HuH-7.5 (cell line): ENCODE measurements at places on chromosomes 1 and 21.
A peak's percentile ranks its signal among the peaks of the same experiment; 100 is the strongest.

DNA sequence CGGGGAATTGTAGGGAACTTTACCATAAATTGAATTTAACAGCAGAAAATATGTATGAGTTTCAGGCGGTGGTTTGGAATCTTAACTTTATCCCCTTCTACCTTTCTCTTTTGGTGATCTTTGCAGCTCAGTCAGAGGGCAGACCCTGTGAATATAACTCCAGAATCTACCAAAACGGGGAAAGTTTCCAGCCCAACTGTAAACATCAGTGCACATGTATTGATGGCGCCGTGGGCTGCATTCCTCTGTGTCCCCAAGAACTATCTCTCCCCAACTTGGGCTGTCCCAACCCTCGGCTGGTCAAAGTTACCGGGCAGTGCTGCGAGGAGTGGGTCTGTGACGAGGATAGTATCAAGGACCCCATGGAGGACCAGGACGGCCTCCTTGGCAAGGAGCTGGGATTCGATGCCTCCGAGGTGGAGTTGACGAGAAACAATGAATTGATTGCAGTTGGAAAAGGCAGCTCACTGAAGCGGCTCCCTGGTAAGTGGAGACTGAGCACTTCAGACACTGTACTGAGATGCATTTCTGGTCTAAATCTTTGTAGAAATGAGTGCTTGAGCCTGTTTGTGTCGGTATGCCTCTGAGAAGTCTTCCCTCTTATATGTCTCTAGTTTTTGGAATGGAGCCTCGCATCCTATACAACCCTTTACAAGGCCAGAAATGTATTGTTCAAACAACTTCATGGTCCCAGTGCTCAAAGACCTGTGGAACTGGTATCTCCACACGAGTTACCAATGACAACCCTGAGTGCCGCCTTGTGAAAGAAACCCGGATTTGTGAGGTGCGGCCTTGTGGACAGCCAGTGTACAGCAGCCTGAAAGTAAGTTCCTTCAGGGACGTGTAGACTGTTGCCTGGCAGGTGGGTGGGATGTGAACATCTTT lies 1.5 kb downstream of the CCN1 start:
- peak; percentile 59 for DNase-seq

GRCh38 chr1:183942933-183943693 lies 94.4 kb downstream of the COLGALT2 start:
- DNase-seq, result no peak

DNA sequence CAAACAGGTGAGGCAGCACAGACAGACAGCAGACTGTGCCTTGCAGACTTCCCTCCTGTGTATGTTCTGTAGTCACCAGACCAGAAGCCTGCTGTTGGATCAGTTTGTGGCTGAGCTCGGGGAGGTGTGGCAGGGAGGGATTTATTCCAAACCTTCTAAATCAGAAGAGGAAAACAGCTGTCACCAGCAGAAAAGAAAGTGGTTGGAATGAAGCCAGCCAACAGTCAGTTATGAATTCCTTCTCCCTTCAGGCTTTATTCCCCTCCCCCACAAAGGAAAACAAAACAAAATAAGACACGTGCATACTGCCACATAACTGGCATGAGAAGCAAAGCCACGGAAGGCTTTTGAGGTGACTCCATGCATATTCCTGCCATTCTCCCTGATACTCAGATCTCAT lies 19.0 kb upstream of the PIGV start:
- no peak for DNase-seq

GRCh38 chr1:13830616-13831280 lies 130.8 kb downstream of the PRDM2 start:
- DNase-seq, result no peak

DNA sequence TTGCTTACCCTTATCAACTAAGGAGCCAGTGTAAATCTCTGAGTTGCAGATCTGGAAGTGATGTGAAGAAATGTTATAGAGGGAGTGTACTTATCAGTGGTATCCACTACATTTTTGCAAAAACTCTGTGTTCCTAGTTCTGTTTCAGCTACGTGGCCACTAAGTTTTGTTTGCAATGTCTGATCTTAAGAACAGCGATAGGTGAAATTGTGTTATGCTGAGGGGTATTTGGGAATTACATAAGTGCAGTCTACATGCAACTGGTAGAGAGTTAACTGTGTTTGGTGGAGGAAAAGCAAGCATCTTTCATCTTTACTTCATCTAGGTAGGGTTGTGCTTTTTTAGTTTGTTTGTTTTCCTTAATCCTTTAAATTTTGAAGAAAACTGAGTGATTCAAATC lies 198.8 kb upstream of the SGIP1 start:
- DNase-seq, result no peak

- DNase-seq, result no peak
Measured at GRCh38 chr1:36919491-36920145, 114.7 kb downstream of the GRIK3 start.

DNA sequence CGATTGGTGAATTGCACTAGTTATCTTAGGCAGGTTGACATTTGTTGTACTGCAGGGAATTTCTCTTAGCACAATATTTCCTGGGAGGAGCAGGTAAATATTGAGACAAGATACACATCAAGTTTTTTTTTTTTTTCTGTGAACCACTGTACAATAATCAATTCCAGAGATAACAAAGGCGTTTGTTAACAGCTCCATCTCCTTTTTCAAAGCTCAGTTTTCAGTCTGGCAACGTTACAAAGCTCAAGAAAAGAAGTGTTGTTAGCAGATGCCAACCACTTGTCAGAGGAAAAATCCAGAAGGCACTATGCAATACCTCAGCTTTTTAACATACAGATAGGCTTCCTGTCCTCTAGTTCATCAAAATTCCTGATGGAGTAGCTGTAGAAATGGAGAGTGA lies 40.9 kb upstream of the DAB1 start:
- no peak for DNase-seq

DNA sequence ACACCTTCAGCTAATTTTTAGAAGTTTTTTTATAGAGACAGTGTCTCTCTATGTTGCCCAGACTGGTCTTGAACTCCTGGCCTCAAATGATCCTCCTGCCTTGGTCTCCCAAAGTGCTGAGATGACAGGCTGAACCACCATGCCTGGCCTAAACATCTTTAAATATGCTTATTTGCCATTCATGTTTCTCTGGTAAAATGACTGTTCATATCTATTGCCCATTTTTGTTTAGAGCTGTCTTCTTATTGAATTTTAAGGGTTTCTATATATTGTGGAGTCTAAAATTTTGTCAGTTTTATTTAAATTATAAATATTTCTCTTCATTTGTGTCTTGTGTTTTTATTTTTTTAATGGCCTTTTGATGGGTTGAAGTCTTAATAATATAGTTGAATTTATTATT lies 3.0 kb upstream of the PM20D1 start:
- DNase-seq, result no peak

GRCh38 chr1:212718499-212718898 lies 18.9 kb upstream of the BATF3 start:
- DNase-seq, result no peak

GRCh38 chr21:35244514-35244913 lies 195.4 kb upstream of the RUNX1 start:
- DNase-seq, result no peak

DNA sequence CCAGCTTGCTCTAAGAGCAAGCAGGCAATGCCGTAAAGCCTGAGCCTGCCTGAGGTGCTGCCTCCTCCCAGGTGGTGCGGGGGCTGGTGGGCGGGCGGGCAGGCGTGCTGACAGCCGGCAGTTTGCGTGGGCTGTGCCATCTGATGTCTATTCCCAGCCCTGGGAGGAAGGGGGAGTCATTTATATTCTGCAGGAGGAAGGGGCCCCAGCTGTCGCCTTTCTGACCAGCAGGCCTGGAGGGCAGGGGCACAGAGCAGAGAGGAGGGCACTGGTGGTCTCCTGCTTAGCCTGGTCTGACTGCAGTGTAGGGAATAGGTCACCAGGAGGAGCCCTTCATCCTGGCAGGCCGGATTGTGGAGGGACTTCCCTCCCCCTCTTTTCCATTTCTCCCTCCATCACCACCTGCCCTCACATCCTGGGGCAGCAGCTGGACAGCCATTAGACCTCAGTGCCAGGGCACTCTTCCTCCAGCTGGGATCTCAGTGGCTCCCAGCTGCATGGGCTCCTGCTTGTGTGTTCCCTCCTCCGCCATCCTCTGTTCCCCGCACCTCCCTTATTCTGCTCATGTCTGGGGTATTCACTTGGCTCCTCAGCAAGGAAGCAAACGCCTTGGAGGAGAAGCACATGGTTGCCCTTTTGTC lies 4.4 kb downstream of the CYB561D1 start:
- DNase-seq, result peak; percentile 43

- DNase-seq, result no peak
Measured at GRCh38 chr1:206875752-206876377, 10.4 kb downstream of the IL20 start.

DNA sequence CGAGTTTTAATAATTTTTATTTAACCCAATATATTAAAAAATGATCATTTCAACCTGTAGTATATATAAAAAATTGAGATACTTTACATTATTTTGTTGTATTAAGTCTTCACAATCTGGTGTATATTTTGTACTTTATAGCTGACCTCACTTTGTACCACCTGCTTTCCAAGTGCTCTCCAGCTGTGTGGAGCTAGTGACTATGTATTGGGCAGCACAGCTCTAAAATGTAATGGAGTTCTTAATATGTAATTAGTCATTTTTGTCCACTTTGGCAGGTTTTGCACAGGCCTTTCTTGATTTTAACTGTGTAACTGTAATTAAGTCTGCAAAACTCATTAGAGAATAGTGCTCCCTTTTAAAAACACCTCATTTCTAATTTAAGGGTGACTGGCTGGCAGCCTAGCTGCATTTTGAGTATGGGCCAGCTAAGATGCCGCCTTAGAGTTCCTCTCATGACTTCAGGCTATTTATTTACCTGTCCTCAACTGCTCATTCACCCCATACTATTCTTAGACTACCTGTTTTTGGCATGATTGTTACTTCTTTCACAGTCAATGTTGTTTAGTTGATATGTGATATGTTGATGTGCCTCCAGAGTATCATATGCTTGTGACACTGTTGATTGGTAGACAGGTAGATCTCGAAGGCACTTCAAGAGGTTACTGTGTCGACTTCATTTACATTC lies 43.2 kb downstream of the ZYG11B start:
- DNase-seq, result no peak

DNA sequence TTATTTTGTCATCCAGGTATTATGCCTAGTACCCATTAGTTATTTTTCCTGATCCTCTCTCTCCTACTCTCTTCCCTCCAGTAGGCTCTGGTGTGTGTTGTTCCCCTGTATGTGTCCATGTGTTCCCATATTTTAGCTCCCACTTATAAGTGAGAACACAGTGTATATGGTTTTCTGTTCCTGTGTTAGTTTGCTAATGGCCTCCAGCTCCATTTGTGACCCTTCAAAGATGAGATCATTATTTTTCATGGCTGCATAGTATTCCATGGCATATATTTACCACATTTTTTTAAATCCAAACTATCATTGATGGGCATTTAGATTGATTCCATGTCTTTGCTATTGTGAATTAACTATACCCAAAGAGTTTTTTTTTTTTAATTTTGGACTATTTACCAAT lies 1675.7 kb upstream of the B3GALT2 start:
- DNase-seq, result no peak

DNA sequence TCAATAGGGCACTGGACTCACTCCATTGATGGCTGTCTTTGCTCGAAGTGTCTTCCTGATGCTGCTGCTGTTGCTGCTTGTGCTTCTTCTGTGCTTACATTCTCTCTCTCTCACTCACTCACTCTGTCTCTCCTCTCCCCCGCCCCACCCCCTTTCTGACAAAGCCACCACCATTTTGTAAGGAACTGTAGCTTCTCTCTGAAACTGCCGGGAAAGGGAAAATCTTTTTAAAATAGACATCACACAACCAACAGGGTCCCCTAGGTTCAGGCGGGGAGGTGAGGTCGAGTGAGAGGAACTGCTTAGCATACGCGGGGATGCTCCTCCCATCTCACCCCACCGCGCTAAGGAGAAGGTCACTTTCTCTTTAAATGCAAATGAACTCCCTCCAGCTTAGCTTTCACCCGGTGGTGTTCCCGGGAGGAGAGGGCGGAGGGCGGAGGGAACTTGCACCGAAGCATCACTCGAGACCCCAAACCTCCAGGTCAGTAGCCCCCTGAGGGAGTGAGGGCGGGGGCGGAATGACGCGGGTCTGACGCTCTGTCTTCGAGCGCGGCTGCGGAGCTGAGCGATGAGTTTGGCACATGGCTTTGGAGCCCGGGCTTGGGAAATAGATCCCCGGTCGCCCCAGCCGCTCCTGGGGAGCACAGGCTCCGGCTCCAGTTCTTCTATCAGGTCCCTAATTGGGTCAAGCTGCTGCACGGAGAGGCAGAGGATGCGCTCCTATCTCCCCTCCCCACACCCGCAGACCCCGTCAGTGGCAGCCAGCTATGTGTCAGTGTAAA lies at the start of gene CCDC28B:
TSS of gene CCDC28B (plus strand) at position 370 of the 785 bp plus-strand sequence. CDS start 1,341 bp downstream, outside the sequence.
- DNase-seq, result peak; percentile 75

- DNase-seq, result no peak
Measured at GRCh38 chr1:115524236-115524635, 117.5 kb upstream of the VANGL1 start.

GRCh38 chr21:38444691-38445090 lies 53.6 kb downstream of the ERG start:
- DNase-seq, result no peak

DNA sequence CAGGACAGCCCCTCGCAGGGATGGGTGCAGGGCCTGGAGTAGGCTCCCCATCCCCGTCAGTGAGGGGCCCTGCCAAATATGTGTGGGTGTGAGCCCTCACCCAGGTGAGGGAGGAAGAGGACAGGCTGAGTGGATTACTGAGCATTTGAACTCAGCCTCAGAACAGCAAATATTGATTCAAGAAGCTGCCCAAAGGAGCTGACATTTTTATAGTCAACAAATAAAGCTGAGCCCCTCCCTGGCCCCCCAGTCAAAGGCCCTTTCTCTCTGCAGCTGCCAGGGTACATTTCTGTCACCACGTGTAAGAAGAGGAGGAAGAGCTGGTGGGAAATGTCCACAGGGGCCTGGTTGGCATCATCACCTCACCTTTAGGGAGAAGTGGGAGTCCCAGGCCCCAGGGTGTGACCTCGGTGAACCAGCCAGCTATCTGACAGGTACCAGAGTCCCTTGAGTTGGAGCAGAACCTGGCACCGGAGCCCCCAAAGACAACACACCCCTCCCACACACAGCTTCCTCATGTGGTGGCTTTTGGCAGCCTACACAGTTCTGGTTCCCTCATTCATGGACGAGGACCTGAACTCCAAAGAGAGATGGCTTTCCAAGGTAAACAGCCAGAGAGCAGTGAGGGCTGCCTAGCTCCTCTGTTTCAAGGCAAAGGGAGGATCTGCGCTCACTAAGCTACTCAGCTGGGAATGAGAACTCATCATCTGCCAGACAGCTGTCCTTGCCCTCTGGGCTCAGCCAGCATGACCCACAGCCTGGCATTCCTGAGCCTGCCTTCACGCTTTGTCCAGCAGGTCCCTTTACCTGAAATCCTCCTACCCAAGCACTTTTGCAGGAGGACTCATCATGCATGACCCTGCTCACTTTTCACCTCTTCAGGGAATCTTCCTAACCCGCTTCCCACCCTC lies 43.0 kb upstream of the TENT5C start:
- DNase-seq, result no peak

- DNase-seq, result peak; percentile 45
Measured at GRCh38 chr1:235583511-235584001, 66.0 kb downstream of the GNG4 start.

GRCh38 chr1:15046487-15047165 lies 106.9 kb upstream of the TMEM51 start:
- DNase-seq, result peak; percentile 91

GRCh38 chr1:43034195-43034658 lies 75.6 kb upstream of the SLC2A1 start:
- no peak for DNase-seq

- no peak for DNase-seq
Measured at GRCh38 chr1:99217599-99217998, 46.7 kb upstream of the PLPPR4 start.
